ENCODE measurements at places on chromosomes 7 and 10.

DNA sequence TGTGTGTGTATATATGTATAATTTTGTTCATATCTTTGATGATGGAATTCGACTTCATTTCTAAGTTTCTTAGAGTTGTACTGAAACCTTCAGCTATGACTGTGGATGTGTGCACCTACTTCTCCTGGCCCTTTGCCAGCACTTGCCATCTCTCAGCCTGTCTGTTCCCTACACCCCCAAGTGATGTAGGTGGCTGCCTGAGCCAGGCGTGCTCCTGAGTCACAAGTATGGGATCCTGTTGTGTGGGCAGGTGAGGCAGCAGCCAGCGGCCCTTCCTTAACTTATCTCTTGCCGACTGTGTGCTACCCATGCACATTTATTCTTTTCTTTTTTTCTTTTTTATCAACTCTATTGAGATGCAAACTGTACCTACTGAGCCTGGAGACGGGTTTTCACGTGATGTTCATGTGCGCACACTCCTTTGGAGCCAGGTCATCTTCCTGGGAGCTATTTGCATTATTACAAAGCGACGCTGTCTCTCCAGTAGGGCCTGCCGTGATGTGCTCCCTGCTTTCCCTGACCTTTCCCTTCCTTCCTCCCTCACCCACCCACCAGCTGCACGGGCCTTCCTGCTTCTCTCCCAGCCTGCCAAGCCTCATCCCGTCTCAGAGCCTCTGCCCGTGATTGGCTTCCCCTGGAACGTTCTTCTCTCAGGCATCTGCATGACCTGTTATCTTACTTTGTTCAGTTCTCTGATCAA is 31.3 kb upstream of the GALNT11 start:
- no peak for DNase-seq

DNA sequence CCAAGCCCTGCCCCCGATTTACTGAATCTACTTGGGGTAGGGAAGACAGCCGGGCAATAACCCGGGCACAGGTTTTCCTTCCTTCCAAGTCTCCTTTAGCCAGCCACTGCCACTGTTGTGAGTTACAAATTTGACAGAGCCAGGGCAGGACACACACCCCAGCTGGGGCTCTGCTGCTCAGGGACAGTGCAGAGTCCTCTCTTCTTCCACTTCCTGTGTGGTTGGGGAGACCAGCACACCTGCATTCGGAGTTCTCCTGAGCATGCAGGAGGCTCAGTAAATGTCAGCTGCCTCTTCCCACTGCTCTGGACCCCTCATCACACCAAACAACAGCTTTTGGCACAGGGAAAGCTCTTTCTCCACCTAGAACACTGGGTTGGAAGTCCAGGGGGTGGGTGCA is 21.3 kb downstream of the CHST15 start:
- no peak for DNase-seq

DNA sequence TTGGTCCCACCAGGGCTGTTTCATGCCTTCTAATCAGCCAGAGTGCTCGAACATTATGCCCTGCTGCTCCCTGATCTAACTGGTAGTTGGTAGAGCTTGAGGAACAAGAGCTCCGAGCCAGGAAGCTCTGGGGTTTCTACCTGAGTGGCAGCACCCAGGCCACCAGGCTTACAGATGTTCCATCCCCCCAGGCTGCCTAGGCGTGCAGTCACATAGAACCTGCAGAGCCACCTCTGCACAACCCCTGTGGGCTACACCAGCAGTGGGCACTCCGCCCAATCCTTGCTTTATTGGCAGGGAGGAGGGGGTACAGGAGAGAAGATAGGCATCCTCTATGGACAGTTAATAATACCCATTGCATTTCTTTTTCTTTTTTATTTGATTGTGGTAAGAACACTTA is 21.8 kb downstream of the MAP3K8 start:
- no peak for DNase-seq

DNA sequence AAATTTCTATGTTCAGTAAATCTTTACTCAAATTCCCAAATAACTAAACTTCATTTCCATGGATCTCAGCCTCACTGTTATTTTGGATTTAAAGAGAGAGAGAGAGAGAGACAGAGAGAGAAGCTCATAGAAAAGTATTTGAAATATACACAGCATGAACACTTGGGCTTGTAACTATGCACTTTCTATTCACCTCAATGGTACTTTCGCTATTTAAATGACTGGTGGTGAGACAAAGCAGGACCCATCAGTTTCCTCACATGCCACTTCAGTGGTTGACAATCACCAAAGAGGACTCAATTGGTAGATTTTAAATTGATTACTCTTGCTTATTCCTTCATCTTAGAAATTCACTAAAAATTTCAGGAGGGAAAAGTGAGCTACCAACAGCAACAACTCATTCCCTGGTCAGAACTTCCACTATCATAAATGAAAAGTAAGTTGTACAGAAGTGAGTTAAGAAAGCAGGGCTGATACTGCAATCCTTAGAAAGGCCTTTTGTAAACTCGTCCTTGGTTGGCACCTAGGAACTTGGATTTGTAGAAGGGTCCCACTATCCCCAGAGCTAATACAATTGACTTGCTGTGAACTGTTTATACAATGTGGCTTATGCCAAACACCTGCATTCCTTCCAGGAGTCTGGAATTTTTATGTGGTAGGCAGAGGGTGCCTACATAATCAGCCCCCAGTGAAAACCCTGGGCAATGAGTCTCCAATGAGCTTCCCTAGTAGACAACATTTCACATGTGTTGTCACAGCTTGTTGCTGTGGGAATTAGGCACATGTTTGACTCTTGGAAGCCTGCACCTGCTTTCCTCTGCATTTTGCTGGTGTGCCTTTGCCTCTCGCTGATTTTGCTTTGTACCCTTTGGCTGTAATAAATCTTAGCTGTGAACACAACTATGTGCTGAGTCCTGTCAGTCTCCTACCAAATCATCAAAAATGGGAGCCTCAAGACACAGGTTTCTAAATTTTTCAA is 10.8 kb downstream of the ERLIN1 start:
- DNase-seq = no peak
